ENCODE measurements at places on chromosomes 7 and 10.

GRCh38 chr7:110095372-110096052, 995.4 kb upstream of the LRRN3 start:
- no peak for DNase-seq

- DNase-seq = no peak
Observed at GRCh38 chr7:151626422-151627115, 106.9 kb upstream of the RHEB start.

- no peak for DNase-seq
Observed at GRCh38 chr10:26593896-26594295, 103.6 kb upstream of the PDSS1 start.

GRCh38 chr7:16514271-16514670, 12.4 kb upstream of the LRRC72 start:
- no peak for DNase-seq

DNA sequence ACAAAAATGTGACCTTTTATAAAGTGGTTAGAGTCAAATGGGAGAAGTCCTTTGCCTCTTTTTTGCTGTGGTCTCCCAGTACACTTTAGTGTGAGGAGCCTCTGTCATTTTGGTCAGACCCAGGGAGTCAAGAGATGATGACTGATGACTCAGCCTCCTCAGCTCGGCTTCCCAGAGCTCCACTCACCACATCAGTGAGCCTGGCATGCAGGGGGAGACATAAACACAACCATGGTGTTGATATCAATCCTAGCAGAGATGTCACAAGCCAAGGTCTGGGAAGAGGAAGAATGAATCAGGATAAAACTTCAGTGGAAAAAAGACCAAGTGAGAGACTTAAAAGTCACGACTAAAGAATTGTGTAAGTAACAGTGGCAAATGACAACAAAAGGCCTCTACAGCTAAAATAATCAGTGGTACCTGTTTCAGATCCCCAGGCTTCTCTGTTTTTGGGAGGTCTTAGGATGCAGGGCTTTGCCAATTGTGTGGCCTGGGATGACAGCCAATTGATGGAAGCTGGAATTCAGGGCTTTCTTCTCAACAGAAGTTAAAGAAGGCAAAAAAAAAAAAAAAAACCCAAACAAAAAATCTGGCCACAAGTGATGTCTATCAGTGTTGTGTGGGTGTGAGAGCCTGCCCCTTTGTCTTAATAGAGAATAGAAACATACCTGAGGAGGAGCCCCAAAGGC, 50.2 kb downstream of the TFAM start:
- DNase-seq = no peak

DNA sequence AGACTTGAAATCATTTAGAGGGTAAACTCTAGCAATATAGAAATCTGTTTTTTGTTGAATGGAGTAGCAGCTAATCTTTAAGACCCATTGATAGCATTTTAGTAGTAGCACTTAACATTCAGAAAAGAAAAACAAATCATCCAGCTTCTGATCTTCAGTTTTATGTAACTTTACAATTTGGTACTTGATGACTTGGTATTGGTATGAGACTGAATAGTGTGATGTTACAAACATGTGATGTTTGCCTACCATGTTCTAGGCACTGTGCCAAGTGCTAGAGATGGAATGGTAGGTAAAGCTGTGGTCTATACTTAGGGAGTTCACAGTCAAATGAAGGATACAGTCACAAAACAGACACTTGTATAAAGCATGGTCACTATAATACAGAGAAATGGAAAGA, 21.3 kb downstream of the ZEB1 start:
- DNase-seq = no peak

DNA sequence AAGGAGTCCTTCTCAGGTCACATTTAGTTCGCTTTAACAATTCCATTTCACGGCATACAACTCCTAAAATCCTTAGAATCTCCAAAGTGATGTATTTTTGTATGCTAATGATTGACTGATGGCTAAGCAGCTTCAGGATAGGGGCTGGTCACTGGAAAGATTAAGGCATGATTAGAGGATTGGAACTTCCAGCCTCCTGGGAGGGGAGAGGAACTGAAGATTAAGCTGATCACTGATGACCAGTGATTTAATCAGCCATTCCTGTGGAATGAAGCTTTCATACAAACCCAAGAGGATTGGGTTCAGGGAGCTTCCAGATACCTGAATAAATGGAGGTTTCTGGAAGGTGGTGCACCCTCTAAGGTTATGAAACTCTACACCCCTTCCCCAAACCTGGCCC, 123.9 kb upstream of the CDK13 start:
- DNase-seq = no peak

GRCh38 chr10:62866451-62866850, 50.3 kb upstream of the EGR2 start:
- DNase-seq = no peak

DNA sequence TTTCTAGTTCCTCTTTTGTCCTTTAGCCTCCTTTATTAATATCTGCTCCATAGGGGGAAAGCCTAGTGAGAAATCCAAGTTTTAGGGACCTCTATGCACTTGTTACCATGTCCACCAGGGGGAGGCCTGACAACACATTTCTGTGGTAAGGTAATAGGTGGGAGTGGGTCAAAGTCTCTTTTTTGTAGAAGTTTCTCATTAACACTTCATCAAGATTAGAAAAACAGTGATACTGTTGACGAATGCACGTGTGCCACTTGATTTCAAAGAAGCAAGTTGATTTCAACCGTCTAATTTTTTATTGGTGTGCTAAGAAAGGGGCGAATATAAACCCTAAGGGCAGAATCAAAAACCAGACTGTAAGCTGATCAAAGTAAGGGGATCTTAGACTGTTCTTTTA, 30.6 kb downstream of the CISD1 start:
- DNase-seq = peak; percentile 82

GRCh38 chr7:31049005-31049765, 2.9 kb upstream of the ADCYAP1R1 start:
- no peak for DNase-seq

DNA sequence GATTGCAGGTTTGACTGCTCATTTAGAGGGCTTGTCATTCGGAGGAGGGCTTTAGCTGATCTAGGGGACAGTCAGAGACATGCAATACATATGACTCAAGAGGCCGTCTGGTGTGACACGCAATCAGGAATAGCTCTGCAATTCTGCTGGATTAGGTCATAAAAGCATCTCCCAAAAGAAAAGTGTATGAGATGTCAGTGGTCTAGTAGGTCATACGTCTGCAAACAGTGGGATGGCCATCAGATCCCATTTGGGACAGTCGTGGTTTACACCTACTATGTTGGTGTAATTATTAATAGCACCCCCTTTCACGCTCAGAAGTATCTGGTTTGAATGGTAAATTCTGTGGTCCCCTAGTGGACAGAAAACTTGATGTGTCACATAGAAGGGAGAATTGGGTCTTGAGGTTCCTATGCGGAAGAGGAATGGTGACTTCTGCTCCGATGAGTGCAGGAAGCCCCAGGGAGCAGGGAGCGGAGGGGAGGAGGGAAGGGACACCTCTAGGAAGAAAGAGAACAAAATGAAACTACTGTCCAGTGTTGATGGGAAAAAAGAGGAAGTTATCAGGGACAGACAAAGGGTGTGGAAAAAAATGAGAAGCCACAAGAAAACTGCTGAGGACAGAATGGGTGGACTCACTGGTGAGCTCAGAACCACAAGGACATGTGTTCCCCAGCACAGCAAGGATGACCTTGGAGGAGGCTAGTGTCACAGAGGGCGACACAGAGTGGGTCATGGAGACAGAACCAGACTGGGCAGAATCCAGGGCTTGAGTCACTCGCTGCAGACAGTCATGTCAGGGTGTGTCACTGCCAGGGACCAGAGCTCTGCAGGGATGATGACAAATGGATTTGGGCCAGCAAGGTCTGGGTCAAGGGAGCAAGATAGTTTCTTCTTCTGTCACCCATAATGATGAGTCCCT, 59.9 kb downstream of the MAP3K8 start:
- peak; percentile 99 for DNase-seq

- peak; percentile 74 for DNase-seq
Observed at GRCh38 chr7:157136372-157136771, 2.4 kb upstream of the UBE3C start.

DNA sequence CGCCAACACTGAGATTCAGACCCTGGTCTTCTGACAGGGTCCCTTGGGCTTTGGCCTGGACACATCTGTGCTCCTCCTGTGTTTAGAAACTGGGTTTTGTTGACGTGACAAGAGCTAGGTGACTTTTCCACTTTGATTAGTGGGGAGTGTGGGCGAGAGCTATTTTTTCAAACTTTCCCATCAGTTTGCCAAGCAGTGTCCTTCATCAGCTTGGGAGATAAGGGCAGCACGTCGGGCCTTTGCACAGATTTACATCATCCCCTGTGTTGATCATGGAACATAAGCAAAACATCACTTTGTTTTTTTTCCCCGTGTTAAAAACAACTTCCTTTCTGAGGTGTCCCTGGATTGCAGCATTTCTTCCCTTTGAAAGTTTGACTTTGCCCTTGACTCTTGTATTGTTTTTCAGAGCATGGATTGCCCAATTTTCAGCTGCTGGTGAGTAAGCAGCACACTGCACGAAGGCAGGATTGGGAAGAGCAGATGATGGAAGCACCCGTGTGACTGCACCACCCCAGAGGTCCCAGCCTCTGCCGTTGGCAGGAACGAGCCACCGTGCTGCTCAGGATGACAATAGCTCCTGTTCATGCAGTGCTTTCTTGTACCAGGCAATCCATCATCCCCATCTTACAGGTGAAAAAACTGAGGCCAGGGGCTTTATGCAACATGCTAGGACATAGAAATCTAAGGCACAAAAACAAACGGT, 6.4 kb upstream of the IGFBP1 start:
- DNase-seq = no peak

GRCh38 chr10:86439544-86439943, 72.9 kb upstream of the GRID1 start:
- peak; percentile 94 for DNase-seq

GRCh38 chr7:41881331-41882130, 178.6 kb upstream of the INHBA start:
- DNase-seq = peak; percentile 99

- no peak for DNase-seq
Observed at GRCh38 chr7:28570970-28571288, 158.6 kb downstream of the CREB5 start.

- DNase-seq = no peak
Observed at GRCh38 chr7:27245798-27246691, 3.4 kb downstream of the EVX1 start.

DNA sequence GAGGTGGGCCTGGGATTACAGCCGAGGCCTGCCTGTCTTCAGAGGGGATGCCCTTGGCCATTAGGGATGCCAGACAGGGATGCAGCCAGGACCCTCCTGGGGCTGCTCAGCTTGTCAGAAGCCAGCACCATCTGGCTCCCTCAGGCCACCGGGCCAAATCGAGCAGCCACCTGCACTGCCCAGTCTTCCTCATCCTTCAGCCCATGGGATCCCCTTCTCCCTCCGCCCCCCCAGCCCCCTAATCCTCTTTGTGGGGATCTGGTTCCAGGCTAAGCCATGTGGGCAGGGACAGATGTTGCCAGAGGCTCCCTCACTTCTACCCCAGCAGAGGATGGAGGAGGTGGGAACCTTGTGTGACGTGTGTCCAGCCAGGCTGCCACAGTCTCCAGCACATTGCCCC, 137.4 kb upstream of the PPIF start:
- DNase-seq = no peak

GRCh38 chr7:27122077-27122910, 8.3 kb downstream of the HOXA4 start:
- DNase-seq = no peak

DNA sequence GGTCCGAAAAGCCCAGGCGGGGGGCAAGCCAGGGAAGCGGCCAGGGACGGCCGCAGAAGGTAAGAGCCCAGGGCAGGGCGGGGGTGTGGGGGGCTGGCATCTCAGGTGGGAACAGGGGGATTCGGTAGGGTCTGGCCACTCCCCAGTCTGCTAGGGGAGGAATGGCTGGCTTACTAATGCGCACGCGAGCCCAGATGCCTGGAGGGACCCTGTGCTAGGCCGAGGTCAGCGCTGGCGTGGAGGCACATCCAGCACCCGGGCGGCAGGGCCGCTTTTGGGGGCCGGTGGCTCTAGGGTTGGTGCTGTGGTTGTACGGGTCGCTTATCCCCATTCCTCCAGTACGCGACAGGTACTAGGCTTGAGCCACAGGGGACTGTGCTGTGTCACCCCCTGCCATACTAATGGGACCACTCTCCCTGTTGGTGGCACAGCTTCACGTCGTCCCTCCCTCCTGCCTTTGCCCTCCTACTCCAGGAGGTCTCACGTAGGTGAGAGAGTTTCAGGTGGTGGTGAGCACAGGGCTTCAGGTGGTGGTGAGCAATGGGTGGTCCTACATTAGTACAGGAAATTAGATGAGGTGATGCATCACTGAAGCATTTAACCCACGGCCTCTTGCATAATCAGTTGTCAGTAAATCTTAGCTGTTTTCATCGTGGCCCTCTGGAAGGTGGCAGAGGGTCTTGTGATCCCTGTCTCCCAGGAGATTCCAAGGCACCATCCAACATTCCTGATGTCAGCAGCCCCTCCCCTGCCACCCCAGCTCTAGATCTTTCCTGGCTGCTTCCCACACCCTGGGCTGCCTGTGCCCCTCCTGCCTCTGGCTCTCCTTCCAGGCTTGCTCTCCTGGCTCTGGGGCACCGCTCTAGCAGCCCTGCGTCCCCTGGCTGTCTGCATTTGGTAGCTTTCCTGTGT, 971 bp downstream of the AEBP1 start:
- no peak for DNase-seq

GRCh38 chr7:81190997-81191768, 272.3 kb upstream of the SEMA3C start:
- no peak for DNase-seq

- no peak for DNase-seq
Observed at GRCh38 chr7:97671571-97671970, 60.3 kb upstream of the TAC1 start.
